ENCODE measurements at places on chromosomes 2 and 18.

DNA sequence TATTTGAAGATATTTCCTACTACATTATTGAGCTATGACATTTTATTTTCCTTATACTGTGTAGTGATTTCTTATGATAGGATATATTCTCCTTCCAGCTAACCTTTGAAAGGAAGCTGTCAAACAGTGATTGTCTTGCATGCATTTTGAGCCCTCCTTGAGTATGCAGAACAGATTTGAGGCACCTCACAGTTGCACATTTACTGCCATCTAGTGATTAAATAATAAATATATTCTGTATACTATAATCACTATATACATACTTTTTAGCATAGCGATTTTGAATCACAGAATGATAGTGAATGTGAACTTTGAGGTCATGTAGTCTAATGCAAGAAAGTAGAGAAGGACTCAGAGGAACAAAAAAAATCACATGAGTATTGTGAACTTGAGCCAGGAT, 268.4 kb upstream of the CDH19 start:
- no peak for DNase-seq

DNA sequence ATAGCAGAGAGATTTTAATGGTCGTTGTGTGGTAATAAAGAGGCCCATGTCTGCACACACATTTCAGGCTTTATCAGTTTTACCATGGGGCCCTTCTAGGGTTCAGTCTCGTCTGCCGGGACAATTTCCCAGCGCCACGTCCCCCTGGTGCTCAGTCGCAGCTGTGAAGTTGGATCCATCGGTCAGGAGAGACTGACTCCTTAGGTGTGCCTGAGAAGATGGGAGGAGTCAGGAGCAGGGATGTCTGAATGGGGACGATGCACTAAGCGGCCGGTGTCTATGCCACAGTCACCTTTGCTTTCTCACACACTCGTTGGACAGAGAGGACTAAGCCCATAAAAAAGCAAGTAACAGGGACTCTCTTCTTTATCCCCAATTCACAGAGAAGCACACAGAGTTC, 71.4 kb downstream of the TWIST2 start:
- DNase-seq: no peak

- DNase-seq: no peak
Measured at GRCh38 chr18:32036506-32037180, 18.0 kb downstream of the RNF125 start.

DNA sequence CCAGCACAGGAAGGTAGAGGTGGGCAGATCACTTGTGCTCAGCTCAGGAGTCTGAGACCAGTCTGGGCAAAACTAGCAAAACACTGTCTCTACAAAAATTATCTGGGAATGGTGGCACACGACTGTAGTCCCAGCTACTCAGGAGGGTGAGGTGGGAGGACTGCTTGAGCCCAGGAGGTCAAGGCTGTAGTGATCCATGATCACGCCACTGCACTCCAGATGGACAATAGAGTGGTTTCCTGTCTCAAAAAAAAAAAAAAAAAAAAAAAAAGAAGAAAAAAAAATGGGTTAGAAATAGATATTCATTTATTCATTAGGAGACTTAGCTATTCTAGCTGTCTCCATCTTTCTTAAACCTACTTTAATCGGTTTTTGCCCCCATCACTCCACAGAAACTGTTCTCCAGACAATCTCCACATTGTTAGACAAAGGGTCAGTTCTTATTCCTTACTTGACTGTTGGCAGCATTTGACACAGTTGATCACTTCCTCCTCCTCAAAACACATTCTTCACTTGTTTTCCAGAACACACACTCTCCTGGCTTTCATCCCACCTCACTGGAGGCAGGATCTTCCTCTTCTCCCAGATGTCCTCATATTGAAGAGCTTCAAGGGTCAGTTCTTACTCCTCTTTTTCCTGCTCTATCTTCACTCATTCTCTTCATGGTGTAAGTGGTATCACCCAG, 103.1 kb downstream of the DTNB start:
- DNase-seq: no peak

DNA sequence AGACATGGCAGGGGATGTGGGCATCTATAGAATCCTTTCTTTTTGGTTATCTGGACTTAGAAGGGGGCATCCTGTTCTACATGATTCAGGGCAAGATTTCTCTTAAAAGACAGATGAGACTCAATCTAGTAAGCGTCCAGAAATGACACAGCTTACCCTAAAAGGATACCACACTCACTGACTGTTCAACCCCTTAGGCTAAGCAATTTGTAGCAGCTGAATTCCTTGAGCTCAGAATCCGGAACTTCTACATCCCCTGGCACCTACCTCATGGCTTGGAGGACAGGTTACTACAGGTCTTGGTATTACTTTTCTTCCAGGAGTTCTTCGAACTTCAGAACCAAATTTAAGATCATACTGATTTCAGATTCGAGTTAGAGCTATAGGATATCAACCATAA, 138.4 kb downstream of the LAMA3 start:
- DNase-seq: no peak

DNA sequence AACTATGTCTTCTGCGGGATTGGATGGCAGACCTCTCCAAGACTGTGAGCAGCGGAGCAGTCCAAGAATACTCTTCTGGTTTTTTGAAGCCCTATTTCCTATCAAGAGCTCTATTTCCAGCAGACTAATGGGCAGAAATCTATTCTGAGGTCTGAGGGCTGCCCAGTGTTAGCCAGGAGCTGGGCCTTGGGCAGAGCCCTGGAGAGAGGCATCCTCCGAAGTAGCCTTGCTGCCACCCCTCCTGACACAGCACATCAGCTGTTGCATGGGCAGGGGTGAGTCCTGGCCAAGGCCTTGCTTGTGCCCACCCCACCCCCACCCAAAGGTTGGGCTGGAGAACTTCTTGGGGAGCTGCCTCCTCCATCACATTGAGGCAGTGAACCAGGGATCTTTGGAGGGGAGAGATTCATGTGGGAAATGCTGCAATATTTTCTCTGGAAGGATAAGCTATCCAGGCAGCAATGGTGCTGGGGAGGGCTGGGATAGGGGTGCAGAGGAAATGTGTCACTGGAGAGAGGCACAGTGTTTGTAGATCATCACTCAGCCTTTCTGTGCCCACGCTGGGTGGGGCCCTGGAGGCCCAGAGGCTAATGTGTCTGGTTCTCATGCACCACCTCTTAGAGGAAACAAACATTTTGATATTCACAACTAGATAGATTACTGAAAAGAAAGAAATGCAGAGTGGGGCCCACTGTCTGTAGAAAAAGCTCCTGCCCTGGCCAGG, 104.7 kb downstream of the VSNL1 start:
- no peak for DNase-seq

- DNase-seq: no peak
Measured at GRCh38 chr2:55761526-55761925, 67.9 kb upstream of the PNPT1 start.

GRCh38 chr18:70535041-70535440, 246.2 kb downstream of the SOCS6 start:
- DNase-seq: no peak

GRCh38 chr2:65075605-65076344, 19.6 kb downstream of the CEP68 start:
- DNase-seq: no peak

DNA sequence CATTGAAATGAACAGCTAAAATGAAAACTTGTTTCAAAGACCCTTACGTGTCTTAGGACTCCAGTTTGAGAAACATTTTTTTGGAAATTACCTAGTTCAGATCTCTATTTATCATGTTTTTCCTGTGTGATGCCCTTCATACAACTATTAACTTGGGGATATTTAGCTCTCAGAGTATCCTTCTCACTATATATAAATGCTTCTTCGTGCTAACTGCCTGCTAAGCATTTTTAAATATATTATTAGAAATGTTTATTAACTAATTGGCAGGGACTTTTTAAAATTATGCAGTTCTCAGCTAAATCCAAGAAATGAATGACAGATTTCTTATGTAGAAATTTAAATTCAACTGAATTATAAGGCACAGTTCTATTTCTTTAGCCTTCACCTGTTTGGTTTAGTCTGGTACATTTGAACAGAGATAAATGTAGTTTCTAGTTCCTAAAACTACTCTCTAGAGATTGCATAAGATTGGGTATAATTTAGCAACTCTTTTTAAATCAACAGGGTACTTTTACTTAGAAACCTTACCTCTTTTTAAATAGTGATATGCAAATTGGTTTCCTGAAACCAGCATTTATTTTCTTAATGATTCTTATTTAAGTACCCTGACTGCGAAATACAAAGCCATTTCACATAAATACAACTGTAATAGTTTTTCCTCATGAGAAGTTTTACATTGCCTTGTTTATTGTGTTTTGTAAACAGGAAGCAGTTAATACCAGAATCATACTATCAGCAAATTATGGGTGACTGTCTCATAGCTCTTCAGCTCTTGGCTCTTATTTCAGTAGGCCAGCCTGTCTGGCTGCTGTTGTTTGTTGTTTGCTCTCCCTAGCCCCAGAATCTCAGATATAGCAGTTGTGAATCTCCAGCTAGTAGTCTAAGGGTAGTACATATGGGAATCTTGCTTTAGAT, 140.7 kb downstream of the PTRHD1 start:
- DNase-seq: no peak

GRCh38 chr2:107804608-107805498, 21.8 kb upstream of the RGPD4 start:
- no peak for DNase-seq

DNA sequence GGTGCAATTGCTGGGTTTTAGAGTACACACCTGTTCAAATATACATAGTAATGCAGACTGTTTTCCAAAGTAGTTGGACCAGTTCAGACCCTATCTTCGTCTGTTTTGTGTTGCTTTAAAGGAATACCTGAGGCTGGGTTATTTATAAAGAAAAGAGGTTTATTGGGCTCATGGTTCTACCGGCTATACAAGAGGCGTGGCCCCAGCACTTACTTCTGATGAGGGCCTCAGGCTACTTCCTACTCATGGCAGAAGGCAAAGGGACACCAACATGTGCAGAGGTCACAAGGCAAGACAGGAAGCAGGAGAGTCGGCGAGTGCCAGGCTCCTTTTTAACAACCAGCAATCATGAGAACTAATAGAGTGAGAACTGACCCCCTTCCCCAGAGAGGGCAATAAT, 21.9 kb upstream of the EMILIN2 start:
- no peak for DNase-seq

GRCh38 chr2:232113821-232114220, 152.3 kb downstream of the DIS3L2 start:
- DNase-seq: no peak

GRCh38 chr2:175154661-175155082, 13.3 kb downstream of the ATF2 start:
- DNase-seq: no peak

- DNase-seq: no peak
Measured at GRCh38 chr2:46976556-46977279, 61.1 kb upstream of the MCFD2 start.

GRCh38 chr2:85264471-85264870, 63.3 kb downstream of the TGOLN2 start:
- DNase-seq: no peak

GRCh38 chr18:37987901-37988300, 422.3 kb upstream of the CELF4 start:
- no peak for DNase-seq

DNA sequence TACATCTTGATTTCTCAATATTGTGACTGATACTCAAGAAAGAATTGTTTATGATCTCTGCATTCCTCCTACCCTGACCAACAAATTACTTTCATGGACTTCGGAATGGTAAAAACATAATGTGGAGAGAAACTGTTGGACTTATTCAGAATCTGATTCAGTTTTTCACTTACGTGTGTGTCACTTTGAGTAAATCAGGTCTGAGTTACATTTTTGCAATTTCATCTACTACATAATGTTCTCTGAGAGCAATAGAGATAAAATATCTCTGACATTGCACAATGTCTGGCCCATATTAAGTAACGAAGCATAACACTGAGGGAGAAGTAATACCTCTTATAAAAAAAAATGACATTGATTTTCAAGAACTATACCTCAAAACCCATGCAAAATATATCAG, 1337.9 kb upstream of the CHAC2 start:
- DNase-seq: no peak

- no peak for DNase-seq
Measured at GRCh38 chr2:126449677-126450076, 206.3 kb upstream of the GYPC start.

DNA sequence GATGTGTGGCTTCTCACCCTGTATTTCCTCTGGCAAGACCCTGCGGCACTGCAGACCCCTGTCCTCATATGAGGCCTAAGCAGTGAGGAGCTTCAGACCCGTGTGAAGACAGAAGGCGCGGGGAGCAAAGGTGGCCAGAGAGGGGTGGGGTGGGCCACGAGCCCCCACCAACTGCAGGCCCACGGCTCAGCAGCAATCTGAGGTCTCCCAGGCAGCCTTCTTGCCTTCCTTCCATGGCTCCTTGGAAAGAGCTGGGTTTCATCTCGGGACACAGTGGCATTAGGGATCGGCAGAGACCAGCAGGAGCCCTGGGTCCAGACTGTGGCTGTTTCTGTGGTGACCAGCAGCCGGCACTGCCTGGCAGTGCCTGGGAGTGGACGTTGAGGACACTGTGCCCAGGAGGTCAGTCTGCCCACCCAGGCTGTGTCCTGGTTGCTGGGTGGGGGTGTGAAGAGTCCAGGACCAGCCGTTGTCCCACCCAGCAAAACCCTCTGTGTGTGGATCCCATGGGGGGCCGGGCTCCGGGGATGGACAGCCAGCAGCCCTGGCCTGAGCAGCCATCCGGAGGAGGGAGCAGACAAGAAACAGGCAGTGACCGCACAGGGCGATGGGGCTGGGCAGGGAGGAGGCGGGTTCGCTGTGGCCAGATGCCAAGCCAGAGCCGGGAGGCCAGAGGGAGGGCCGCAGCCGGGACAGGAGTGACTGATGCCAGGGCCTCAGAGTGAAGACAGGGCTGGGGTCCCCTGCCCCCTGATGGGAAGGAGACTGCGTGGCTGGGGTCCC, 73.8 kb downstream of the RRM2 start:
- DNase-seq: no peak
